ENCODE measurements at places on chromosomes 7 and 10.

DNA sequence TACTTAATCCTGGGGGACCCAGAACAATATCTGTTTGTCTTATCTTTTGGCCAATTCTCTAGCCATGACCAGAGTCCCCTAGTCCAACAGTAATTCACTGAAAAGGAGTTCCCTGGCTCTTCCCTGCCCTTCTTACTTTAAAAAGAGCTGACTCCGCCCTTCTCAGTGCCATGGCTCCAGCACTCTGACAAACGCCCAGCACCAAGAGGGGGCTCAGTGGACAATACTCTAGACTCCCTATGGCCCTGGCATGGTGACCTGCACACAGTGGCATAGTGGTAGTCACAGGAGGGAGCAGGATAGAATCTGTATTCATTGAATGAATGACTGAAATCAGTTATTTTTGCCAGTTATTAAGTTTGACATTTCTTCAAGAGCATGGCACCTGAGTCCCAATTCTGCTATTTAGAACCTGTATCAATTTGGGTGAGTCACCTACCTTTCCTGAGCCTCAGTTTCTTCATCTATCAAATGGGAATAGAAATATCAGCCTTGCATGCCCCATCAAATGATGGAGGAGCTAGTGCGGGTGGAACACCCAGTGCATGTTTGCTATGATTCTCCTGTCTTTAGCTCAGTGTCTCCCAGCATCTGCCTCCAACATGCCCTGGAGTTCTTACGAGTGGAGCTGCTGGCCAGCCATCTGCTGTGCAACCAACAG lies 69.4 kb downstream of the CLEC2L start:
- DNase-seq: no peak

GRCh38 chr7:104767826-104768536 lies 246.0 kb upstream of the KMT2E start:
- no peak for DNase-seq

DNA sequence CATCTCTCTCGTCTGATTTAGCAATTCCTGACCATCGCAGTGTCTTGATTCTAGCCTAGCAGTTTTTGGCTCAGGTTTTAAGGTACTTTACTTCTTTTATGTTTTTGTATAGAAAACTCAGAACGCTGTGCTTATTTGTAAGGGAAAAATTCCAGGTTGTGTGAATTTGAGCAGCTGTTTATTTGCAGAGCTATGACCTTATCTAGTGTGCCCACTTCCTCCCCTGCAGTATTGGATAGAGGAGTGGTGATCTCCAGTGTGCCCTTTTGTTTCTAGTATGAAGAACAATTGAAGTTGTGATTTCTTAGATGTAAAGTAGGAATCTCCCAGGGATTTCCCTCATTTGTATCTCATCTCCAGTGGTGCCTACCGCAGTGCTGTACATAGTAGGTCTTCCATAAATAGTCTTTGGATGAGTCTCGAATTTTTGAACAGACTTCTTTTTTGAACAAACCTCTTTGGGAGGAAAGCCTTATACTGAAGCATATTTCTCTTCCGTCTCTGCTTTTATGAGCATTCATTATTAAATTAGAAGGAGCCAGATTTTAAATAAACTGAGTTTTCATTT lies 40.0 kb downstream of the GARS1 start:
- no peak for DNase-seq

GRCh38 chr7:108203537-108203936 lies 73.4 kb upstream of the LAMB4 start:
- no peak for DNase-seq

DNA sequence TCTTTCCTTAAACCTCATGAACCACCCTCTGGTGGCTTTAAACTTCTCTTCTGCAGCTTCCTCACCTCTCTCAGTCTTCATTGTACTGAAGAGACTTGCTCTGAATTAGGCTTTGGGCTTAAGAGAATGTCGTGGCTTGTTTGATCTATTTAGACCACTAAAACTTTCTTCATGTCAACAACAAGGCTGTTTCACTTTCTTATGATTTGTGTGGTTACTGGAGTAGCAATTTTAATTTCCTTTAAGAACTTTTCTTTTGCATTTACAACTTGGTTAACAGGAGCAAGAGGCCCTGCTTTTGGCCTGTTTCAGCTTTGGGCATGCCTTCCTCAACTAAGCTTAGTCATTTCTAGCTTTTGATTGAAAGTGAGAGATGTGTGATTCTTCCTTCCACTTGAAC lies 38.1 kb upstream of the CDHR3 start:
- no peak for DNase-seq

- no peak for DNase-seq
Measured at GRCh38 chr7:142152076-142152475, 40.6 kb downstream of the MGAM2 start.

- no peak for DNase-seq
Measured at GRCh38 chr7:82056282-82056681, 286.4 kb upstream of the HGF start.

DNA sequence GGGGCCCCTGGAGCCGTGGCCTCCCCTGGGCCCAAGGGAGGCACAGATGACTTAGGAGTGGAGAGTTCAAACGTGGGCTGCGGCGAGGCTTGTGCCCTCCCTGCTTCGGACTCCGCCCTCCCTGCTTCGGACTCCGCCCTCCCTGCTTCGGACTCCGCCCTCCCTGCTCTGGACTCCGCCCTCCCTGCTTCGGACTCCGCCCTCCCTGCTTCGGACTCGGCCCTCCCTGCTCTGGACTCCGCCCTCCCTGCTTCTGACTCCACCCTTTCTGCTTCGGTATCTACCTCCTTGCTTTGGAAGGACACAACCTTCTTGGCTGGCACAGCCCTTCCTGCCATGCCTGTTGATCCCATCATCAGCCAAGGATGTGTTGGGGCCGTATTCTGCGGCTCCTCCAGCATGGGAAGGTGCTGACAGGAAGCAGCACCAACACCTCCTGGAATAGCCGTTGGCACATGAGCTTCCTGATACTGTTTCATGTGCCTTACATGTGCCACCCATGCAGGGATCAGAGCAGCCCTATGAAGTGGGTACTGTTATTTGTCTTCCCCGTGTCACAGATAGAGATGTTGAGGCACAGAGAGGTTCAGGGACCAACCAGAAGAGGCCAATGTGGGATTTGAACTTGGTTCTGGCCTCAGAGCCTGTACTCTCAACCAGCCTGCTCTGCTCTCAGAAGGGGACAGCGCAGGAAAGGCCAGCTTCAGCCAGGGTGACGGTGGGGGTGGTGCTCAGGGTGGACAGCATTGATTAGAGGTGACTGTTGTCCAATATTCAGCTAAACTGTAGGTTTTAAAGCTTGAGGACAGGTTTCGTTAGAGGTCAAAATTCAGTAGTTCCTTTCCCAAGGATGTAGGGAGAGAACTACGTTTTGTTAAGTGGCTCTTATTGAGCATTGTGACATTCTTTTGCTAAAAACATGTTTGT lies 114.5 kb downstream of the NKX6-2 start:
- no peak for DNase-seq

DNA sequence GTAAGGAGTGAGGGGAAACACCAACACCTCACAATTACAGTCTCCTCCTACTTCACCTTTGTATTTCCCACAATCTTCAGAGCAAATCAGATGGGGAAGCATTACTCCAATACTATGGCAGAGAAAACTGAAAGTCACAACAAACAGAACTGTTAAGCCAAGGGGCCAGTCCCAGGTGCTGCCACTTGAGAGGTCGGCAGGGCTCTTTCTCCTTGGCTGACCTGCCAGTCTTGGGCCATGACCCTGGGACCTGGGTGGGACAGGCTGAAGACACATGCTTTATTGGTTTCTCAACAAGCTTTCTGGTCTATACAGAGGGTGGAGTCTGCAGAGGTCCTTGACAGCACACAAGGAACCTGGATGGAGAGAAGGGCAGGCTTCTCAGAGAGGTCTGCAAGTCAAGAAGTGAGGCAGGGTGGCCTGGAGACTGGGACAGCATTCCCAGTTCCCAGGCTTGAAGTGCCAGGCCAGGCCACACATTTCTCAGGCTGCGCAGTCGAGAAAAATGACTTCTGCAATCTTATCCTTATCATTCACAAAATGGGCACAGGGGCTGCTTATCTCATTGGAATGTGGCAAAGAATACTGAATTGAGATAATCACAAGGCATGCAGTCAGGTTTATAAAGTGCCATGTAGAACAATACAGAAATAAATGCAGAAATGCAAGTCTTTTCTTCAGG lies 301.0 kb downstream of the CXCL12 start:
- no peak for DNase-seq

- no peak for DNase-seq
Measured at GRCh38 chr10:82680608-82681007, 805.6 kb downstream of the NRG3 start.

GRCh38 chr10:9069136-9069535 lies 1014.6 kb downstream of the GATA3 start:
- DNase-seq: no peak

DNA sequence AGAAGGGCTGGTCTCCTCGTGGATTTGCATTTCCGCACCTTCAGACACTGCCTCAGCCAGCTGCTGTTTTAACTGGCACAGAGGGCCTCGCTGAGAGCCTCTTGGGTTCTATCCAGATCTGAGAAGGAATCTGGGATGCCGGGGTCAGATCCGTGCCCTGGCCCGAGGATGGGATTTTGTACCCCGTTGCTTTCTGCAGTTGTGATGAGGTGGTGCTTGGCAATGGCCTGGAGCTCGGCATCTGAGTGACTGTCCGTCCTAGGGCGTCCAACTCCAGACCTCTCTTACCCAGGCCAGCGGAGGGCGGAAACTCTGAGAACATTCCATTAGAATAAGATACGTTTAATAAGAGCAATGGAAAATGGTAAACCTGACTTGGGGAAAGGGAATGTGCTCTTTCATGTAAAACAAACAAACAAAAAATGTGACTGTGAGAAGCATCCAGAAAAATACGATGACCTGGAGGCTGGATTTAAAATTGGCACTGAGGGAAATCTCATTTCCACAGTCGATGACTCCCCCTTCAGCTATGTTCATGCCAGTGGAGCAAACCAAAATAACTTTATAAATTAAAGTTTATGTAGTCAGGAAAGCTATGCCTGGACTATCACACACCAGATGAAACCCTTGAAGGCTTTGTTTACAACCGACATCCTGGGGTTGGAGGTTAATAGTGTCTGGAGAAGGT lies 39.6 kb downstream of the GRK5 start:
- DNase-seq: no peak

- DNase-seq: no peak
Measured at GRCh38 chr10:117519286-117519685, 23.3 kb upstream of the EMX2 start.

- no peak for DNase-seq
Measured at GRCh38 chr10:3105905-3106304, 38.6 kb downstream of the PFKP start.

DNA sequence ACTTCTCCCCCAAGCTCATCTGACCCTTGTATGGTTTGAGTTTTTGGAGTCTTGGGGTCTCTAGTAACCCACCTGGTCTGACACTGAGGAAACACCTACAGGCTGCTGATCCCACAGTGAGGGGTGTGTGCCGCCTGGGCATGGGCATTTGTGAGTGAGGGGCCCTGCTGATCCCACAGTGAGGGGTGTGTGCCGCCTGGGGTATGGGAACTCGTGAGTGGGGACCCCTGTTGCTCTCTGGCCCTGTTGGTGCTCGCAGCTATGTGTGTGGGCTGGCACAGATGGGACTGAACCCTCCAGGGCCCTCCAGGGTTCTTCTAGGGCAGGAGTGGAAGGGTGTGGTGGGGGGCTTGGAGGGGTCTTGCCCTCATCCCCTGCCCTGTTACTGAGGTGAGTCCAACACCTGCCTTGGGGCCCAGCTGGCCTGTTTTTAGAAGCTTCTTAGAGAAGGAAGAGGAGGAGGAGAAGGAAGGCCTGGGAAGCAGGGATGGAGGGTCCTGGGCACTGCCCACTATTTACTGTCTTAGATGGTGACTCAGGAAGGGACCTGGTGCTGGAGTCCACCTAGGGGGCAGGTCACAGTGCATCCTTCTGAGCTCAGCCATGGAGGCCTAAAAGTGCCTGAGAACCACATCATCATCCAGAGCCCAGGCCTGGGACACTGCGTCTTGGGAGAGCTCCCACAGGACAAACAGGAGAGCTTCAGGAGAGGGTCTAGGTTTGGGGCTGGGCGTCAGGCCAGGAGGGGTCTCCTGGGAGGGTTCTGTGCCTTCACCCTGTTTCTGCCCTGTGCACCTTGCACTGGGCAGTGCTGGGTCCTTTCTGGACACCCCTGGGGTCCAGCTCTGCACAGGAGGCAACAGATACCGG lies 36.2 kb upstream of the ZNF716 start:
- no peak for DNase-seq

- no peak for DNase-seq
Measured at GRCh38 chr7:93902777-93903423, 3.5 kb upstream of the GNGT1 start.

GRCh38 chr7:13155188-13155587 lies 467.8 kb downstream of the ARL4A start:
- DNase-seq: no peak

- DNase-seq: no peak
Measured at GRCh38 chr7:148903504-148903903, 19.4 kb upstream of the EZH2 start.

DNA sequence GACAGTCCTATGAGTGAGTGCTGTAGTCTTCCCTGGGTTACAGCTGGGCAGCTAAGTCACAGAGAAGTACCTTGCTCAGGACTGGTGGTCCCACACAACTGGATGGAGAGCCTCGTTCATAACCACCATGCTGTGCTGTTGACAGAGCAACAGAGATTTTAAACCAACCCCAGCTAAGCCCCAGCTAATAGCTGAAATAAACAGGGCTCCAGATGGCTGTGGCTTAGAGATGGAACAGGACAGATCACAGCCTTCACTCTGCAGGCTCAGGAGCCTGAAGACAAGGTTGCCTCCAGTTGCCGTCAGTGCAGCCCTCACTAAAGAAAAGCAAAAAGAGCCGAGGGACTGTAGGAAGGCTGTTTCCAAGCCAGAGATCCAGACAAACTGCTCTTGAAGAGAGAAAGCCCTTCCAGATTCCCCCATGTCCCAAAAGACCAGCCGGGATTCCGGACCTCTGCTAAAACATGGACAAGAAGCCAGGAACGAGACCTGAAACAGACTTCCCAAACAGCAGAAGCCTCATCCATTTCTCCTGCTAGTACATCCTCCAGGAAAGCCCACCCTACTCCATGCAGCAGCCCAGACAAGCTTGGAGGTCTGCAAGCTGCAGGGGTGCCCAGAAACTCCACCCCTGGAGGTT lies 4.2 kb downstream of the HTRA1 start:
- DNase-seq: no peak

GRCh38 chr7:83413424-83413823 lies 235.5 kb downstream of the SEMA3E start:
- DNase-seq: no peak

DNA sequence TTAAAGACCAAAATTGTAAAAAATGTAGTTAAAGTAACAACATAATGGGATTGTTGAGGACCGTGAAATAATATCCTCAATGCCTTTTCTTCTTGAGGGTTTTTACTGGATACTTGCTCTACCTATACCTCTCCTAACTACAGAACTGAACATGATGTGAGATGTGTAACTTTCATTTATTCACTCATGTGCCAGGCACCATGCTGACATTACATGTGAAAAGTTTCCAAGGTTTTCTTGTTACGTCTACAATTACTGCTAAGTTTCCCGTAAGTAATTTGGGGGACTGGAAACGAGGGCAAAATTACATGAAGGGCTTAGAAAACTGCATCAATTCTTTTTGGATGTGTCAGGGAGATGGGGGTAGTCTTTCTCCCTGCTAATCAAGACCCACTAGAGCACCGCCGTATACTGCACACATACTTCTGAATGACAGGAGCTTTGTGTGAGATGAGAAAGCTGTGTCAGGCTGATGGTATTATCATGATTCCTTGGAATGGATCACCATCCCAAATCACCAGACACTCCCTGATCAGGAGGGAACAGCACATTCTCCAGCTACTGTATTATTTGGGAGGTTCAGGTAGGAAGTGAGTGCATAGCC lies 41.8 kb downstream of the PTPRZ1 start:
- no peak for DNase-seq
